ENCODE measurements at places on chromosomes 7 and 10. TPM values are rescaled to one million over a fixed set of nuclear protein-coding genes. Genes with fewer than 3 reads are reported as not detected.

- DNase-seq: peak; percentile 75
These were observed 38.1 kb downstream of the TMEM130 start for GRCh38 chr7:98831641-98832221.

- DNase-seq: no peak
These were observed 100.1 kb upstream of the SEC61G start for GRCh38 chr7:54859066-54859465.

GRCh38 chr7:98465022-98465421 lies 64.1 kb upstream of the BAIAP2L1 start:
- DNase-seq: no peak

Gene TEX36
- not detected for total RNA-seq

Gene DEPP1
- 0.40 TPM for total RNA-seq

Gene HOXA7
- total RNA-seq: not detected
